Spleen (tissue), 13 donors: ENCODE measurements at places on chromosomes 2 and 18. TPM values are rescaled to one million over a fixed set of nuclear protein-coding genes. Genes with fewer than 3 reads are reported as not detected.

Gene CHST9
- total RNA-seq = 18.6 TPM

Gene FBXO15
- total RNA-seq = 0.60 TPM

Gene DHRS9
- 8.8 TPM for total RNA-seq

Gene EGR4
- total RNA-seq = not detected

Gene TDRD15
- total RNA-seq = 0.86 TPM

Gene PEX13
- total RNA-seq = 28.4 TPM

Gene TNS1
- total RNA-seq = 580 TPM

Gene EPB41L3
- 48.0 TPM for total RNA-seq

Gene MPPE1
- total RNA-seq = 47.6 TPM

Gene UGT1A8
- total RNA-seq = not detected

Gene ALPP
- total RNA-seq = not detected

Gene REG3G
- total RNA-seq = not detected

Gene RAD51AP2
- total RNA-seq = not detected

Gene CIB4
- total RNA-seq = not detected

Gene PLA2R1
- 8.2 TPM for total RNA-seq
